NCI-H226 (cell line): ENCODE measurements at places on chromosomes 3 and 15.
A peak's percentile ranks its signal among the peaks of the same experiment; 100 is the strongest.

- peak; percentile 91 for DNase-seq
These were observed 300.0 kb upstream of the TPM1 start for GRCh38 chr15:62742409-62743171.

DNA sequence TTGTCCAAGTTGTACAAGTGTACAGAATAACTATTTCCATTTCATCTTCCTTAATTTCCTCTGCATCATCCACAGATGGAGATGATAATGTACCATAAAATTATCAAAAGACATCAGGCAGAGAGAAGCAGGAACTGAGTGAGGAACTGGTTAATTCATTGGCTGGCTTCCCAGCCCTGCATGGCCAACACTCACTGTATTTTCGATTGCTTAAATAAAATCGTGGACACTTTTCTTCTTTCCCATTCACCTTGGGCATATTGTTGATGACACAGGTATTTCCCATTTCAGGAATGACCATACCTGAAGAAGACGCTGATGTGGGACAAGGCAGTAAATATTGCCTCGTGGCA lies 144.2 kb upstream of the ABHD17C start:
- peak; percentile 26 for DNase-seq

DNA sequence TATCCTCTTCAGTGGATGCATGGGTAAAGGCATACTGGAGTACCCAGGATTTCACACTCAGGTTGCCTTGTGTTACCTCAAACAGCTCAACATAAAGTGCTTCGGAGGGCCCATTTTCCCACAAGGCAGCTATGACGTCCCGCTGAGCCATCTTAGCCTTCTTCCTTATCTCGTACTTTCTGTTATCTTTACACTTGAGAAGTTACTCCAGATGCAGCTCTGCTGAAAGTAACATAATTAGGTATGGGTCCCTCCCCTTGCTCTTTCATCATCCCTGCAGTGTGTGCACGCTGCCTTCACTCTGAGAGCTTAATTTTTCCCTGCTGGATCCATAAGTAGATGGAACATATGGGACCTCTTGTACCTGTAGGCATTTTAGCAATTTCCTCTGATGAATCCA lies 410.3 kb downstream of the AGBL1 start:
- no peak for DNase-seq

- DNase-seq = no peak
These were observed 103.2 kb downstream of the C3orf70 start for GRCh38 chr3:185049710-185050109.

DNA sequence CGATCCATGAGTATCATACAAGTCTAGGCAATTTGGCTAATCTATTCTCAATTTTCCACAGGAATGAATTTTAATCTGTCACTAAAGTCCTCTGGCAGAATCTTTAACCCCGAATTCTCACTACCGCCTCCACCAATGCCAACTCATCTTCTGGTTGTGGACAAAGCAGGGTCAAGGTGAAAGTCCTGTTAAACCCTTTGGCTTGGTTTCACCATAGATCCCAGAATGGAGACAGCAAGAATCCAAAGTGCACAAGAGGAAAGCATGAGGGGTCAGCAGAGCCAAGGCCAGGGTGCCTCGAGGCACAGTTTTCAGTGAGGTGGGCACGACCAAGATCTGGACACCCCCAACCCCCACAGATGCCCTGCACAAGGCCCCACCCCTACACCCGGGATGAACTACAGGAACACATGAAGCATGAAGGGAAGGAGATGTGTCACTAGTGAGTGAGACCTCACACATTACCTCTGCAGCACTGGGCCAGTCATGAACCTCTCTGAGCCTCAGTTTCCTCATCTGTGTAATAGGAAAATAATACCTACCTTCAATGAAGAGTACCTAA lies 466.2 kb downstream of the EPHB1 start:
- no peak for DNase-seq

GRCh38 chr3:158780766-158781165 lies 21.1 kb upstream of the MFSD1 start:
- DNase-seq = no peak

DNA sequence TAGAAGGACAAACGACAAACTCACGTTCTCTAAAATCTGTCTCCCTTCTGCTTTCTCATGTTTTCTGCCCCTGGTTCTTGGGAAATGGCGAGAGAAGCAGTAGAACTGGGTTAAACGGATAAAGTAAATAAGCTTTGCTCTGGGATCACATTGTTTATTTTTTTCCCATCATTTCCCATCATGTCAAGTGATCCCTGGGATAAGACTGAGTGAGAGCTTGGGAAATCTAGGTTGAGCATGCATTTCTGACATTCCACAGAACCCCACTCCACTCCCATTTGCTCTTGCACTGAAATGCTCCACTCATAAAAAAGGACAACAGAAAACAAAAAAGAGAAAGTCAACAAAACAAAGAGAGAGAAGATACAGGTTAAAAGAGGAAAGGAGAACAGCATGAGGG lies 69.1 kb downstream of the SEMA6D start:
- no peak for DNase-seq

- no peak for DNase-seq
These were observed 18.0 kb downstream of the ETV5 start for GRCh38 chr3:186090901-186091300.

DNA sequence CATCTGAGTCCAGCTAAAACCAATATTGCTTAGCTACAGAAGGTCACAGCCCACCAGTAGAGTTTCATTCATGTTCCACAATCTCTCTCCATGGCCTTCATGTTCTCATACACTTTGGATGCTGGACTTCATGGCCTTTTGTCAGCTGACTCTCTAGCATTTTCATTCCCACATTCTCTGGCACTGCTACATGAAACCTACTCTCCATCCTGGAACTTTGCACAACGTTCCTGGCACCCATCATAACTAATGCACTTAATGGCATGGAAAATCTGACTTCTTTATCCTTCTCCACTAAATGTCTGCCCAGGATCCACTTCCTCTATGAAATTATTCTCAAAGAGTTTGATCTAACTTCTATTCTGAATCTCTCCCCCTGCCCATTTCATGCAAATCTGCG lies 56.9 kb downstream of the SLC9A9 start:
- no peak for DNase-seq
